ENCODE measurements at places on chromosomes 5 and 9.

- DNase-seq: no peak
These were observed 3.7 kb downstream of the NIM1K start for GRCh38 chr5:43195670-43196265.

GRCh38 chr5:78677777-78678668, 29.5 kb upstream of the LHFPL2 start:
- no peak for DNase-seq

GRCh38 chr5:1515311-1515920, 8.3 kb downstream of the LPCAT1 start:
- no peak for DNase-seq

DNA sequence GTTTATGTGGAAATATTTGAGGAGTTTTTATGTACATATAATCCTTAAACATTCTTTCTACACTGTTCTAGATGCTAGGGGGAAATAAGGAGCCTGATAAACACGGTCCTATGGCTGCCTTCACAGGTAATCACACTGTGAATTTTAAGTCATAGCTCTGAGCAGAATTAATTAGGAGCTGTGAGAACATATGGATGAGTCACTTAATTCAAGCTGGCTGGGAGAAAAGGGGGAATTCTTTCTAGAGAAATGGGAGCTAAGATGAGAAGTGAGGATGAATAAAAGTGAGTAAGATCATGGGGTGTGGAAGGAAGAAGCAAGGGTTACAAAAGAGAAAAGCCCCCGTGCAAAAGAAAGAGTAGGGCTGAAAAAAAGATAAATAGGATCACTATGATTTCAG, 290.8 kb downstream of the DNAH5 start:
- no peak for DNase-seq

DNA sequence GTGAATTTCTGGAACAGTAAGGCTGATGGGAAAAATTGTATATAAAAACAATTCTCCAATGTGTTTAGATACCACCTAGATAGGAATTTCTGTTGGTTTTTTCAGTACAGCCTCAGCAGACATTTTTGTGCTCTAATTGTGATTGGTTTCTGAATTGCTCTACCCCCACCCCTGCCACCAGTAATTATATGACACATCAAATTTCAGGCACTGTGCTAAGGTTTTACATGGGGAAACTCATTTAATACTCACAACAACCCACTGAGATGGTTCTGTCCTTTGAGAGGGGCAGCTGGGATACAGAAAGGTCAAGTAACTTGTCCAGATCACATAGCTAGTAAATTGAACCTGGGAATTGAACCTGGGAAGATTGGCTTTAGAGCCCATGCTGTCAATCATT, 288.0 kb downstream of the ARHGEF28 start:
- DNase-seq: no peak

GRCh38 chr5:95733107-95733665, 2.0 kb downstream of the RHOBTB3 start:
- DNase-seq: no peak

DNA sequence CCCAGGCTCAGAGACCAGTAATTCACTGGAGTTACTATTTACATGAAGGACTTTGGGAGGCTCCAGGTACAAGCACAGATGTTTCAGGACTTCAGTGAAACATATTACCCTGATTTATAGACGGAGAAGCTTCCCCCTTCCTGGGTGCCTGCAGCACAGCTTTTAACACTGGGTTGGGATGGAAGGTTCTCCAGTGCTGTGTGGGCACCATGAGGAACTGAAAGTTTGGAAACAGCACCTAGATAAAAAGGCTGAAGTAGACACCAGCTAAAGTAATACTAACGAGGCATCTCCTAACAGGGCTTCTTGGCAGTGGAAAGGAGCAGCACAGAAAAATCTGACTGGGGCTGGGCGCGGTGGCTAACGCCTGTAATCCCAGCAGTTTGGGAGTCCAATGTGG, 70.7 kb downstream of the GCNT1 start:
- DNase-seq: no peak

DNA sequence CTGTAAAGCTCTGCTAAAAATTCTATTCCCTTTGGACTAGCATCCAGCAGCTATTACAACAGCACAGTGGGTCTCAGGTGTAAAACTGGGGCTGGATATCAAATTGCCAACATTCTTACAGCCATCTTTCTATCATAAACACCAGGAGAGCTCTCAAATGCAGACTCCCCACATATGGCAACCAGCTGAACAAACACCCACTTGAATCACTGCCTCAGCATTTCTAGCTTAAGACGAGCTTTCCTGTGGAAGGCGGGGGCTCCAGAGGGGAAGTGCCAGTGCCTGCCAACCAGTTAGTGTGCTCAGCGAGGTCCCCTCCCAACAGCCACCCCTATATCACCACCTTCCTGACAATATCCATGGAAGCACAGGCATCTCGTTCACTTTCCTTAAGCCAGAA, 62.2 kb downstream of the IPPK start:
- DNase-seq: no peak

DNA sequence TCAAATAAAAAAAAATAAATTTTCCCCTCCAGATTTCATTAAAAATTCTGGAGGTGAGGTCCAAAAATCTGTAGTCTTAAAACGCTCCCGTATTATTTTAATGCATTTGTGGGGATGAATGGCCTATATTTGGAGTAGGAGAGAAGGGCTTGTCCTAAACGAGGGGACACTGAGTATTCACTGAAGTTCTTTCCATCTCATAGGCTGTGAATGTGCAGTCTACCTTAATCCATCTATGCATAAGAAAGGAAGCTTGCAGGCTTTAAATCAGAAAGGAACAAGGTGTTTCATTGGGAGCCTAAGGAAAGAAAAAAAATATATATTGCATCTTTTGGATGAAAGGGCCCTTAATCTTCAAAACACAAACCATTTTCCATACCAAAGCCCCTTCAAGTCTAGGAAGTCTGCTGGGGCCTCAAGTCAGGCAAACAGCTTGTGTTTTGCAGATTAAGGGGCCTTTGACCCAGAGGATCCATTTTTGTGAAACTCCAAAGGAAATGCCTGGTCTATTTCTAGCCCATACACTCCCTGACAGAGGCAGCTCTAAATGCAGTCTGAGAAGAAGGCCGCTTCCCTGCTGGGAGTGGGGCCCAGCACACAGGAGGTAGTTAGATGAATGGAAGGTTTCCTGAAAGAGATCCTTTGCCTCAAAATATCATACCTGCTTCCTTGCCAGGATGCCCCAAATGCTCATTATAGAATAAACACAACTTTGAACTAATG, 35.6 kb downstream of the BRINP1 start:
- no peak for DNase-seq

DNA sequence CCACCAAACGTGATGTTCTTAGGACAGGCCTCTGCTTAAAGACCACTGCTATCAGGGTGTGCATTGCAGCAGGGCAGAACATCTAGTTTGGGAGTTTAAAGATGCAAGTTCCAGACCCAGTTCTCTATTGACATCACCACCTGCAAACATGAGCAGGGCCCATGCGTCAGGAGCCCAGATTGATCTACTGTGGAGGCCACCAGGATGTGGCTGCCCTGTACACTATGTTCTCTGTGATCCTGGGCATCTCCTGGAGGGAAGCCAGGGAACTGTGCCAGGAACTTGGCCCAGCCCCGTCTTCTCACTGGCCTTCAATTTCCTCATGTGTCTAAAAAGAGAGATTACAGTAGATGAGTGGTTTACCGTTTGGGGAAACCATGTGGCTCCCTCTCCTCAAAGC, 87.1 kb downstream of the PDE6A start:
- DNase-seq: no peak

DNA sequence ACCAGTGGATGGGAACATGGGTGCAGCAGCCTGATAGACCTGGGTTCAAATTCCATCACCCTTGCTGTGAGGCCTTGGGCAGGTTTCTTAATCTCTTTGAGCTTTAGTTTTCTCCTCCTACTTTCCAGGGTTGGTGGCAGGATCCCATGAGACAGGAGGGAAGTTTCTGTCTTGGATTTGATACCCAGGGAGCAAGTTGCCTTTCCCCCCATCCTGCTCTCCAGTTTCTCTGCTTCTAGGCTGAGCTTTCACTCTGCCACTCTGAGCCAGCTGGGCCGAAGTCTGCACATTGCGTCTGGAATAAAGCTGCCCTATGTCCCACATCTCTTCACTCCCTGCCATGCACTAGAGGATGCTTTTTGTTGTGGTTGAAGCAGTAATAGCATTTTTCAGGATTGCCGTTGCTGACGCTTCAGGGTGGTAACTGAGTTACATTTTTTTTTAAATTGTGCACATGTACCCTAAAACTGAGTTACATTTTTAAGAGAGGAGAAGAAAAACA, 40.5 kb upstream of the ANGPTL2 start:
- DNase-seq: no peak

GRCh38 chr9:132016456-132016855, 63.2 kb downstream of the MED27 start:
- no peak for DNase-seq

- DNase-seq: no peak
These were observed 52.4 kb downstream of the SLC44A1 start for GRCh38 chr9:105296877-105297287.

All from NAMALWA (cell line).